CD4-positive, alpha-beta T cell treated with Interleukin-1 beta for 1 hour (primary cell): ENCODE measurements at places on chromosomes 11 and 22.
A peak's percentile ranks its signal among the peaks of the same experiment; 100 is the strongest.

DNA sequence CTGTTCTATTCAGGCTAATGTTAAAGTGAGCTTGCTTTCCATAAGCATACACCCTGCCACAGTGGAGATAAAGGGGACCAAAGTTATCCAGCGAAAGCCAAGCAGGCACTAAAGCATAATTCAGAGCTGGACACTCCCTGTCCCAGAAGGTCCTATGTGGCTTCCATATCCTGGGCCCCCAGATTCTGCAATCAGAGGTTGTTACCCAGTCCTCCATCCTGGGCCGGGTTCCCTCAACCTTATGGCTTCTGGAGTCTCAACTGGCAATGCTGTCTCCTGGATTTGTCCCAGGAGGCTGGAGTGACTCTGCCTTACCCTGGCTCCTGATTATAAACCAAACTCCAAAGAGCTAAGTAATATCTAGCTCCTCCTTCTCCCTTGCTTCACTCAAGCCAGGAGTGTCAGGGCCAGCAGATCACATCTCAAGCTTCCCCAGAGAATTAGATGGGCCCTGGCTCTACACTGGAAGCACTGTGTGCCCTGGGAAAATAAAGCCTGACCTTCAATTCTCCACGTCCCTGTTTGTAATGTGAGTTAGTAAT is 14.0 kb upstream of the SMIM35 start:
- no peak for DNase-seq

DNA sequence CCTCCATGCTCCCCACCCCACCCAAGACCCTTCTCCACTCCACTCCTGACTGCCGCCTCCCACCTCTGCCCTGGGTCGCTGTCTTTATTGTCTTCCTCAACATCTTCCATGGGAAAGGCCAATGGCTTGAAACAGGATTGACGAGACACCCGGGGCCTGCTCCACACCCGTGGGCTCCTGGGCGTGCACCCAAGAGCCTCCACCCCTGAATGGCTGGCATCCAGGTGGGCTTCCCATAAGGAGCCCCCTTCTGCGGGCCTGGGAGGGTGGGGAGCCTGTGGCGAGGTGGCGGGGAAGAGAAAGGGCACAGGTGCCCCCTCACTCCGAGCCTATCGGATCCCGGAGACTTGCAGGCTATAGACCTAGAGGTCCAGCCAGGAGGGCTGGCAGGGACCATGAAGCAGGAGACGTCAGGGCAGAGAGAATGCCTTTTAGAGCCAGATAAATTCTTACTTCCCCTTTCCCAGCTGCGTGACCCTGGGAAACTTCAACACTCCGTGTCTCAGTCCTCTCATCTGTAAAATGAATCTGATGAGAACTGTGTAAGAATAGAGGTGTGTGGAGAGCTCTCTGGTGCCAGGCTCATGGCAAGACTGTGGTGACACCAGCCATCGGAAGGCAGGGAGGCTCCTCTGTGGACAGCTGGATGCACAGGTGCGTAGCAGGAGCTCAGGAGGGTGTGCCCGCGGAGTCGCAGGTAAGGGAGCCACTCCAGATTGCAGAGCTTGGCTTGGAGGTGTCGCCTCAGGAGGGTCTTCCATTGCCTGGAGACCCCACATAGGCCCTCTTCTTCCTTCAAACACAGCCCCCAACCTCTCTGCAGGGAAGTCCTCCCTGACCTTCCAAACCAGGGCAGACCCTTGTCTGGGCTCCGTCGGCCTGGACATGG is 53.9 kb downstream of the SMIM38 start:
- no peak for DNase-seq

DNA sequence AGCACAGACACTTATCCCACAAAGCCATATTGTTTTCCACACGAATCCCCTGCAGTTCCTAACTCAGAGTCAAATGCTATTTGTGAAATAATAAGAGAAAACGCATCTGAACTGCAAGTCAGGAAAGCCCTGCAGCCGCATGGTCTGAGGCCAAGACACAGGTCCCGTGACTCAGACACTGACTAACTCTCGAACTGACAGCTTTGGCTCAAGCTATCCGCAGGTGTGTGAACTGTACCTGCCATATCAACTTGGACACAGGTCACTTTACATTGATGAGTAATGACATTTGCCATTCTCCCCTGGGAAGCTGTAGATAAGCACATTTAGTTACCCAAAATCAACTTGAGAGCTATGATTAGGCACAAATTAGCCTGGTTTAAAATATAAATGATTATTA is 34.9 kb upstream of the NFRKB start:
- DNase-seq = no peak

DNA sequence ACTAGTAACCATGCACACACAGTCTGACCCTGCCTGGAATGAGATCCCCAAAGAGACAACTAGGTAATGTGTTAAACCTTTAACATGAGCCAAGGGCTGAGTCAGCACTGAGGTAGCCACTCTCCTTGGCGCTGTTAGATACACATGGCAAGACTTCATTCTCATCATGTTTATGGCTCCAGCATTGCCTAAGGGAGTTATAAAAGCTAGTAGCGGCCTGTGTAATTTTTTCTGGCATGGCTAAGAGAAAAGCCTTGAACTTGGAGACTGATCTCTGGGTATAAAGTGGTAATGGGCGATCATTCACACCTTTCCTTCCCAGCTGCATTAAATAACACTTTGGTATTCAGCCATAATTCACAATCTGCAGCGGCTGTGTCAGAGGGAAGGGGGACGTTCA is 779.7 kb upstream of the LRRC4C start:
- no peak for DNase-seq

GRCh38 chr11:116112087-116112935 is 608.1 kb upstream of the CADM1 start:
- no peak for DNase-seq

GRCh38 chr11:13868710-13869397 is 93.7 kb upstream of the SPON1 start:
- peak; percentile 73 for DNase-seq

DNA sequence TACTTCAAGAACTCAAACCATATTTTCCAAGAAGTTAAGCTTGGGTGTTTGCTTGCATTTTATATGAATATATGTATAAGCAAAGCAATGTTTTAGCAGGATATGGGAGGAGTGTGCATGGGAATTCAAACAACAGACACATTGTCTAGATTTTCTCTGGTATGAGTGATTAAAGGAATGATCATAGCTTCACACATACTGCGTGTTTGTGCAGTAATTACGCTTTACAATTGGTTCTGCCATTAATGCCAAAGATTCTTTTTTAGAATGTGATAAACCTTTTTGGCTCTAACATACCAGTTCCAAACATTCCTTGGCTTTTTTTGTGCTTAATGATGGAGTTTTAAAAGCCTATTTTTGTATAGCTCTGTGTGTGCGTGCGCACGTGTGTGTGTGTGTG is 54.0 kb downstream of the CCDC34 start:
- DNase-seq = no peak

- DNase-seq = peak; percentile 13
Observed at GRCh38 chr11:2990617-2991451, 1.3 kb downstream of the NAP1L4 start.

DNA sequence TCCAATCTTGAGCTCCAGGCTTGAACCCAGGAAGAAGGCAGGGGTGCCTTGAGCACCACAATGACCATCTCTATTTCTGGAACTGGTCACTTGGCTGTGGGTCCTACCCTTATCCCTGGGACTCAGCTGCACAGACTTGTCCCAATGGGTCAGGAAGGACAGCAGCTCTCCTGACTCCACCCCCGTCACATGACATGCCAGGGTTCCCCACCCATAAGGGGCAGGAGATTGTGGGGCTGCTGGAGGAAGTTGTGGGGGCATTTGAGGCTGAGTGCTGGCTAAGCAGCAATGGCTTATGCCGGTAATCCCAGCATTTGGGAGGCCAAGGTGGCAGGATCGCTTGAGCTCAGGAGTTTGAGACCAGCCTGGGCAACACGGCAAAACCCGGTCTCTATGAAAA is 56.2 kb downstream of the NFAM1 start:
- no peak for DNase-seq

- no peak for DNase-seq
Observed at GRCh38 chr11:75260396-75261170, 20.0 kb downstream of the TPBGL start.

- no peak for DNase-seq
Observed at GRCh38 chr22:48975316-48975741, 852.3 kb downstream of the BRD1 start.

- no peak for DNase-seq
Observed at GRCh38 chr11:123318623-123319022, 111.4 kb upstream of the GRAMD1B start.
